ENCODE measurements at places on chromosomes 4 and X. TPM values are rescaled to one million over a fixed set of nuclear protein-coding genes. Genes with fewer than 3 reads are reported as not detected.

Gene MAGEA2B
- total RNA-seq, result not detected

DNA sequence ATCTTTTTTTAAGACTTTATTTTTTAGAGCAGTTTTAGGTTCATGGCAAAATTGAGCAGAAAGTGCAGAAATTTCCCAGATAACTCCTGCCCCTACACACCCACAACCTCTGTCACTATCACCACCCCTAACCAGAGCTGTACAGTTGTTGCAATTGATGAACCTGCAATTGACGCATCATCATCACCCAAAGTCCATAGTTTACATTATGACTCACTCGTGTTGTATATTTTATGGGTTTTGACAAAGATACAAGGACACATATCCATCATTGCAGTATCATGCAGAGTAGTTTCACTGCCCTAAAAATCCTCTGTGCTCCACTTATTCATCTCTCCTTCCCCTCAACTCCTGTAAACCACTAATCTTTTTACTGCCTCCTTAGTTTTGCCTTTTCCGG lies 34.5 kb upstream of the WAS start:
- H3K27me3 ChIP-seq, result peaks cover 12% of the 10 kb centered on the region
- H3K4me1 ChIP-seq, result peaks cover 3% of the 10 kb centered on the region
- H3K27ac ChIP-seq, result no peak overlapping the region
- no peaks in the 10 kb centered on the region for H3K36me3 ChIP-seq
- no peak overlapping the region for H3K4me3 ChIP-seq

GRCh38 chrX:48714573-48714972 lies 18.0 kb downstream of the SUV39H1 start:
- no peak for DNase-seq
- no peak overlapping the region for H3K4me3 ChIP-seq
- peaks cover 12% of the 10 kb centered on the region for H3K4me1 ChIP-seq
- H3K27ac ChIP-seq, result no peak overlapping the region

GRCh38 chr4:24594887-24595286 lies 10.5 kb upstream of the DHX15 start:
- peaks cover 29% of the 10 kb centered on the region for H3K4me1 ChIP-seq
- DNase-seq, result no peak
- H3K36me3 ChIP-seq, result no peaks in the 10 kb centered on the region
- H3K4me3 ChIP-seq, result no peak overlapping the region
- no peaks in the 10 kb centered on the region for H3K27me3 ChIP-seq
